CD4-positive, alpha-beta T cell (primary cell): ENCODE measurements at places on chromosomes 12 and 14.

DNA sequence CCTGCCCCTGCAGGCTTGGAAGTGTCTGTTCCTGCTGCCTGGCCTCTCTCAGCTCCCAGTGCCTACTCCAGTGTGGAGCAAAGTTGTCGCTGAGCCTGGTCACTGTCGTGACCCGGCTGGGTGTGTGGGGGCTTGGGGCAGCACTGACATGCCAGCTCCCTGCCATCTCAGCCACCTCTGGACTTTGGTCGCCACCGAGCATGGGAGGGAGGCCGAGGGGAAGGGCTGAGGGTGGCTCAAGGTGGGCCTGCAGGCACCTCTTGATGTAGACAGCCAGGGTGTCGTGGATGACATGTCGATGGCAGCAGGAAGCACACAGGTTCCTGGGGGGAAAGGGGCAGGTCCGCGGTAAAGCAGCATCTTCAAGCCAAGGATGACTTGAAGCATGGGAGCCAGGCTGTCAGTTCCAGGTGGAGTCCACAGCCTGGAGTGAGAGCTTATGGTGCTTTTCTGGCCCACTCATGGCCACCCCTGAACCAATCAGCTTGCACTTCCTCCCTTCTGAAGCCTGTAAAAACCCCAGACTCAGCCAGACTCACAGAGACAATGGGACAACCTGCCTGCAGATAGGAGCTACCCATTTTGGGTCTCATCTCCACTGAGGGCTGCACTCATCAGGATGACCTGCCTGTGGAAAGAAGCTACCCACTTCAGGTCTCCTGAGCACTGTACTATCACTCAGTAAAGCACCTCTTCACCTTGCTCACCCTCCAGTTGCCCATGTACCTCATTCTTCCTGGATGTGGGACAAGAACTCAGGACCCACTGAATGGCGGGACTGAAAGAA, 210.1 kb downstream of the MON2 start:
- DNase-seq = no peak

DNA sequence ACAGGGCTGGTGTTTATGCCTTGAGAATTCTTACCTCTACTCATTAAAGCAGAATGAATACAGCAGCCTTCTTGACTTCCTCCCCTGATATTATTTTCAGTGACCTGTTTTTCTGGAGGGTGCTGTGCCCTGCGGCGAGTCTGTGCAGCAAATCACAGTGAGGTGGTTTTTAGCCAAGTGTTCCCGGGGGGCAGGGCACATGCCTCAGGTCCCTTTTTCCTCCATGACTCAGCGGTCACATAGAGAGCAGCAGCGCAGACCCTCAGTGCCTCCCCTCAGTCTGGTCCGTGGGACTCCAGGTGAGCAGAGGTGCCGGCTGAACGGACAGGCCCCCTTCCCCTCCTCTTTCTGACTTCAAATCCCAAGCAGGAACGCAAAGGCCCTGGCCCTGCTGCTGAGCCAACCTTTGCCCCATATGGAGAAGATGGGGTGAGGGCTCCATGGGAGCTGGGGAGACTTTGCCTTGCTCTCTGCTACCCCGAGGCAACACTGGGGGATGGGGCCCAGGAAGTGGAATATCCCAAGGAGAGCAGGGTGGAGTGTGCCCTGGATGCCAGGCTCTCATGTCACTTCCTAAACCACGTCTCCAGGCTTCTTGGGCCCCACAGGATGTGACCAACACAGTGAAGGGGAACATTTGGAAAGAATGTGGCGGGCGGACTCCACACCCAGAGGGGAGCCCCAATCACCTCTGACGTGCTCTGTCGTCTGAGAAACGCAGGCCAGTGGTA, 90.0 kb downstream of the DHRS2 start:
- DNase-seq = no peak

- peak; percentile 6 for DNase-seq
Measured at GRCh38 chr14:70808416-70809224, 693 bp downstream of the MAP3K9 start.

- DNase-seq = peak; percentile 75
Measured at GRCh38 chr12:6039894-6040601, 84.4 kb downstream of the VWF start.

DNA sequence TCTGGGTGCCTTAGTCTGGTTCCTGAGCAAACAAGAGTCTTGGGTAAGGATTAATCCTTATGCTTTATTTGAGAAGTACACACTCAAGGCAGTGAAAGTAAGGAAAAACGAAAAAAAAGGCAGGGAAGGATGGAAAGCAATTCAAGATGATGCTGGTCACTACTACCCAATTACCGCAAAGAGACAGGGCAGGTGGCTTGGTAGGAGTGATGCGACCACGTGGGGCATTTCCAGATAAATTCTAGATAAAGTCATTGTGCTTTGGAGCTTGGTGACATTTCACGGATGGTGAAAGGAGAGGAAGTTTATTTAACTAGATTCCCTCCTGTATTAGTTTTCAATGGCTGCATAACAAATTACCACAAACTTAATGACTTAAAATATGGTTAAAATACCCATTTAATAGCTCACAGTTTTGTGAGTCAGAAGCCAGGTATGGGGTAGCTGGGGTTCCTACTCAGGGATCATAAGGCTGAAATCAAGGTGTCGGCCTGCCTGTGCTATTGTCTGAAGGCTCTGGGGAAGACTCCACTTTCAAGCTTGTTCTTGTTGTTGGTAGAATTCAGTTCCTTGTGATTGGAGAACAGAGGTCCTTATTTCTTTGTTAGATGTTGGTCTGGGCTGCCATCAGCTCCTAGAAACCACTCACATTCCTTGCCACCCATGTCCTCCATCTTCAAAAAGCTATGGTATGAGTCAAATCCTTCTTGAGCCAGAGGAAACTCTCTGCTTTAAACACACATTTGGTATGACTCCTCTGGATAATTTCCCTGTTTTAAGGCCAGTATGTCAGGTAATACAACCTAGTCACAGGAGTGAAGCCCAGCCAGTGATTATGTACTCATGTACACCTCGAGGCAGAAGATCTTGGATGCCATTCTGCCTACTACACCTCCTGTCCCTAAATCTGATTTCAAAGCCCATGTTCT, 5.6 kb upstream of the HMGA2 start:
- no peak for DNase-seq

DNA sequence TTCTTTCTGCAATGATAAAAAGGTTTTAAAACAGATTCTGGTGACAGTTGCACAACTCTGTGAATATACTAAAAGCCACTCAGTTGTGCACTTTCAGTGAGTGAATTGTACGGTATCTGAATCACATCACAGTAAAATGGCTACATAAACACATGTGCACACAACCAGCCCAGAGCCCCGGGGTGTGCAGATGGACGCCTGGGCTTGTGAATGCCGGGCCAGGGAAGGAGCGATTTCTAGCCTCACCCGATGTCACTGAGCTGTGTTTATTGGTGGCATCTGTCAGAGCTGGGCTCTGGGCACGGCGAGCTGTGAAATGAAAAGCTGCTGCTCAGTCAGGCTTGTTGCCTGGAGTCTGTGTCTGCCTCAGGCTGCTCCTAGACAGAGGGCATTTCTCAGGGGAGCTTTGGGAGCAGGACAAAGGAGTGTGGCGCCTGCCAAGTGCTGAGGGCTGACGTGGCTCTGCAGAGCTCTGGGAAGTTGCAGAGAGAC, 25.9 kb downstream of the RHOF start:
- DNase-seq = no peak

DNA sequence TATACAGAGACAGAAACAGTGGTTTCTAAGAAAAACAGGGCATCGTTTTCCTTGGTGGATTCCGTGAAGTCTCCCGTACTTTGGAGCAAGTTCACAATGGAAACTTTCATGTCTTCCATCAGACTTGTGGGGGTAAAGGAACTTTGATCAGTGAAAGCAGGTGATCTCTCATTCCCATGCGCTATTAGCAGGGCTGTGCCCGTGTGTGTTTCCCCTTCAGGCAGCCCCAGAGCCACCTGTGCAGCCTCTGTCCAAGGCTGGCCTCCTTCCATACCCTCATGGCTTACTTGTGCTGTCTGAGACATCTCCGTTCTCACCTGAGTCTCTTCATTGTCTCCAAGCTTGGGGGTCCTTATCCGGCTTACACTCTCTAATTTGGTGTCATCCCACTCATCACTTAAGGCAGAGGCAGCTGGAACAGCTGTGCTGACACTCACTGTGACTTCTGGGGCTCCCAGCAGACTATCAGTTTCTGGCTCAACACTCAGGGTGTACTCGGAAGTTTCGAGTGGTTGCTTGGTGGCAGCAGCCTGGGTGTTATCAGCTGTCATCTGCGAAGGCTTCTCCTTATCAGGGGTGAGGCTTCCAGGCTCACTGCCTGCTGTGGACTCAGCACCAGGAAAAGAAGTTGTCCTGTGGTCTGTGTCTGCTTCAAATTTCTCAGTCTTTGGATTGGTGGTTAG, 13.8 kb downstream of the ARMH4 start:
- no peak for DNase-seq

GRCh38 chr12:98121963-98122362, 393.4 kb upstream of the TMPO start:
- no peak for DNase-seq

DNA sequence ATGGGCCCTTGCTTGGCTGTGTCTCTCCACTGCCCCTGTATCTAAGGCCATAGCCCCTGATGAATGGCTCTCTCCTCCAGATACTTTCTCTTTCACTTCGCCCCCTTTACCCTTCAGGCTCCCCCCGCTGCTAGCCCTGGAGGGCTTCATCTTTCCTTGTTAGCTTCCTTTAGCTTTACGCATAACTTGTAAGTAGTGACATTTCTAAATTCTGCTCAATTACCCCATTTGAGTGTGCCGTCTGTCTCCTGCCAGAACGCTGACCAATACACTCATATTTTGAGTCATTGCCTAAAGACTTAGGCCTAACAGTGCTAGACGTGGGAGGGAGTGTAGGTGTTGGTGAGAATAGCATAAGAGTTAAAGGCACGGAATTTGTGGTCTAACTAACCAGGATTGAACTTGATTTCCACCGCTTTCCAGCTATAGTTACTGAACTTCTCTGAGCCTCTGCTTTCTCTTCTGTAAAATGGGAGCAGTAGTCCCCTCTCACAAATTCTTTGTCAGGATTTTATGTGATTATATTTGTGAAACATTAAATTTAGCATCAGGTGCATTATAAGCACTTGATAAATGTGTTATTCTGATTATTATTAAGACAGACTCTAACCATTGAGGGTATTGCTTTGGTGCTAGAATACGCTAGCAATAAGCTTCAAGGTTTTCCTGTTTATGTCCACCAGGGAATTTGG, 129.3 kb downstream of the ZFP36L1 start:
- DNase-seq = no peak

DNA sequence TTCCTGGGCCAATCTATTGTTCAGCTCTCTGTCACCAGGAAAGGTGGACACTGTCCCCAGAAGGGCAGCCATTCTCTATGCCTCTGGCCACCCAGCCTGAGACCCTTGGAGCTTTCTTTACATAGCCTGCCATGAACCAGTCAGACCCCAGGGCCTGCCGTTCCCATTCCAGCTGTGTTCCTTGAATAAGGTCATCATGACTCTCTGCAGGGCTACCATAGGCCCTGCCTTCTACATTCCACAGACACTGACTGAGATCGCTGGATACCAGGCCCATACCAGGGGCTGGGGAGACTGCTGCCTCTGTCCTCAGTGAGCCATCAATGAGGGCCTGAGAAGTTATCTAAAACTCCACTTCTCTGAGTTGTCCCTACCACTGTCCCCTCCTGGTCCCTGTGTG, 75.5 kb downstream of the SYNE3 start:
- no peak for DNase-seq

GRCh38 chr12:52058631-52059361, 7.6 kb downstream of the NR4A1 start:
- no peak for DNase-seq

DNA sequence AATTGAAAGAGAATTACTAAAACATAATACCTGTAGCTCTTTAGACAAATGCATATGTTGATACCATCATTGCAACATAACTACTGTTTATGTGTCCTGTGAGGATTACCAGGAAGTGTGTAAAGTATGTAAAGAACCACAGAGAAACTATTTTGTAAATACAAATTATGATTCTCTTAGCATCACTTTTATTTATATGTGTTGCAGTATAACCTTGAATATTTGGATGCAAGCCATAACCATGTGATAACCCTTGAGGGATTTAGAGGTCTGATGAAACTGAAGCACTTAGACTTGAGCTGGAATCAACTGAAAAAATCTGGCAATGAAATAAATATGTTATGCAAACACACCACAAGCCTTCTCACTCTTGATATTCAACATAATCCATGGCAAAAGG, 77.5 kb downstream of the LRRC9 start:
- DNase-seq = no peak
